ENCODE measurements at places on chromosomes 12 and 14.

- DNase-seq: no peak
Observed at GRCh38 chr12:14356147-14356546, 9.3 kb upstream of the ATF7IP start.

- DNase-seq: no peak
Observed at GRCh38 chr12:115577401-115577800, 700.1 kb downstream of the MED13L start.

DNA sequence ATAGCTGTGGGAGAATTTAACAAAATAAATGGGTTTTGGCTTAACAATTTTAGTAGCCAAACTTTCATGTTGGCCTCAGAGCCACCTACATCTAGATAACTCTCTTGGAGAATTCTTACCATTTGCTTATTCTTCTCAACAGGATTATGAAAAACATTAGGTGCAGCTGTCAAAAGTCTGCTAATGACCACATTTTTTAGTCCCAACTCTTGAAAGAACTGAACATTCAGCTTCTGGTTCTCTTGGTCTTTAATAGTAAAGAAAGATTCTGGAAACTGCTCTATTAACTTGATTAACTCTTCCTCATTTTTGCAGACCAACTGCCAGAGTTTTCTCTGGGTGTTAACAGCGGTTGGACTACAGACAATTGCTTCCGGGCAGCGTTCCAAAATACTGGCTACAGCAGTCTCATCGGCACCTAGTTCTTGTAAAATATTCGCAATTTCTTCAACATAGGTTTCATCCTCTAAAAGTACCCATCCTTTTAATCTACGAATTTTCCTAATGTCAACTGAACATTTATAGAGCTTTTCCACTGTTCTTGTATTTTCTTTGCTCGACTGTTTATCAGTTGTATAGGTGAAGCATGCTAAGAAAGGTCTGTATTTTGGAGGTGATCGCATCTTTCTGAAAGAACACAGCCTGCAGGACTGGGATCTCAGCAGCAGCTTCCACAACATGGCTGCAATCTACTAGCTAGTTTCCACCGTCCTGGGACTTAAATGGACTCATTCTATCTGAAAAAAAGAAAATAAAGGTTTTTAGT lies 8.7 kb downstream of the MTERF2 start:
- DNase-seq: no peak

DNA sequence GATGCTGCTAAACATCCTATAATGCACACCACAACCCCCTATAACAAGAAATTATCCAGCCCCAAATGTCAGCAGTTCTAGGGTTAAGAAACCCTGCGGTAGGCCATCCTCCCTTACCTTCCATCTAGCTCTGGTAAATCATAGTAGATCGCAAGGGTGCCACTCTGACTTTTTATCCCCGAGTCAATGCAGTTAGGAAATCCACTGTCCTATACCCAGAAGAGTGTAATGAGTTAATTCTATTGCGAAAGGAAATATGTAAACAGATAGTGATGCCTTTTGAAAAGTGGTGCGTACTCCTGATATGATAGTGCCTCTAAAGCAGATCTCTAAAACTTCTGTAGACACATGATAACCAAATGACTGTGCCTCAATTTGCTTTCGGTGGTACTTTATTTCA lies 29.8 kb downstream of the SCFD1 start:
- no peak for DNase-seq

- DNase-seq: no peak
Observed at GRCh38 chr12:53928054-53928835, 10.4 kb upstream of the HOXC13 start.

DNA sequence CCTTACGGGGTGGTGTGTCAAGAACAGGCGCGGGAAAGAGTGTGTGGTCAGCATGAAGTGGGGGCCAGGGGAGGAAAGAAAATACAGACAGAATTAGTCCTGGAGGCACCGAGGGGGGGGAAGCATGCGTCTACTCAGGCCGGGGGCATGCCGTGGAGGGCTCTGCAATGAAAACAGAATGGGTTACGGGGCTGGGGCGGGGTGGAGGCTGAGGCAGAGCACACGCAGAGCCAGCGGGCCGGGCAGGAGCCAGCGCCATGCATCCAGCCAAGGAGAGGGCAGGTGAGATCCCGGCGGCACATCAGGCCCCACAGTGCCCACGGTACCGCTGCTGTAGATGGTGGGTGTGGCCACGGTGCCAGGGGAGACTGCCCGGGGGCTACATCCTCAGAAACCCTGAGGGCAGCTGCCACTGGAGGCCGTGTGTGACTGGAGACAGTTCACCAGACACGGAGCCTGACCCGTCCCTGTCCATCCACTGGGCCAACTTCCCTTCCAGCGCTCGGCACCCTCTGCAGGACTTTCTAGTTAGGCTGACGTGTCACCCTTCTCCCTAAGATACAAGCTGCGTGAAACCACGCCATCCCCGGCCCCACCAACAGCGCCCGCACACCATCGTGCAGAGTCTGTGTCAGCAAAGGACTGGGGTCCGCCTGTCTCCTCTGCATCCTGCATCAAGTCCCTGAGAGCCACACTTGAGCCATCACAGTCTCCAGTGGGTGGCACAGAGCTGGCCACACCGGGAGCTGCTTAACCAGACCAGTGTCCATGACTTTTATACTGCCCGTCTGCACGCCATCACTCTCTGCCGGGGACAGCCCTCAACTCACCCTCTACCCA lies 87.4 kb downstream of the PIWIL1 start:
- DNase-seq: no peak

DNA sequence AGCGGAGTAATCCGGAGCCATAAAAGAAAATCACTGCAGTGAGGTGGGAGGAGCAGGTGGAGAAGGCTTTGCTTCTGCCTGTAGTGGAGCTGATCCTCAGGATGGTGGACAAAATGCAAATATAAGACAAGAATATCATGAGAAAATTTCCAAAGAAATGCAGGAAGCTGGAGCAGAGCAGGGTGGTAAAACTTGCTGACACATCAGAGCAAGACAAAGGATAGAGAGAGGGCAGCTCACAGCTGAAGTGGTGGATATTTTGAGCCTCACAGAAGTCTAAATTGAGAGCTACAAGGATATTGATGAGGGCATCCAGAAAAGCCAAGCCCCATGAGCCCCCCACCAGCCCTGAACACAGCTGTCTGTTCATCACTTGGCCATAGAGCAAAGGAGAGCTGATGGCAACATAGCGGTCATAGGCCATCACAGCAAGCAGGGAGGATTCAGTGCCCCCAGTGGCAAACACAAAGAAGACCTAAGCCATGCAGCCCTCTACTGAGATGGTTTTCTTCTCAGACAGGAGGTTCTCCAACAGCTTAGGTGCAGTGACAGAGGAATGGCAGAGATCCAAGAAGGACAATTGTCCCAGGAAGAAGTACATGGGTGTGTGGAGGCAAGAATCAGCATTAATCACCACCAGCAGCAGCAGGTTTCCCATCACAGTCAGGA lies 30.0 kb upstream of the ANP32D start:
- DNase-seq: no peak

DNA sequence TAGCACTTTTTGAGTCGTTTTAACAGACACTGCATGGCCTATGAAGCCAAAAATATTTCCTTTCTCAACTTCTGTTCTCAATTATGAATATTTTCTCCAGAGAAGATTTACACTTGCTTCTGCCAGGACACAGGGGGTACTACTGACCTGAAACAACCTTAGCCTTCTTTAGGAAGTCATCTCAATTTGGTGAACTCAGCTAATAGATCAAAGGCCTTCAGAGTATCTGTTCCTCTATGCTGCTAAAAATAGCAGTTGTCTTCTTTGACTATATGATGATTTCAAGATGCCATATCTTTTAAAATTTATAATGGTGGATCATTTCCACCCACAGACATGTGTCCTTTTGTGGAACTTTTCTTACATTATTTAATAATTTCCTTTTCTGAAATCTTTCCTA lies 14.0 kb upstream of the NDUFA12 start:
- no peak for DNase-seq

GRCh38 chr12:236445-236844 lies 22.5 kb upstream of the SLC6A12 start:
- DNase-seq: no peak

DNA sequence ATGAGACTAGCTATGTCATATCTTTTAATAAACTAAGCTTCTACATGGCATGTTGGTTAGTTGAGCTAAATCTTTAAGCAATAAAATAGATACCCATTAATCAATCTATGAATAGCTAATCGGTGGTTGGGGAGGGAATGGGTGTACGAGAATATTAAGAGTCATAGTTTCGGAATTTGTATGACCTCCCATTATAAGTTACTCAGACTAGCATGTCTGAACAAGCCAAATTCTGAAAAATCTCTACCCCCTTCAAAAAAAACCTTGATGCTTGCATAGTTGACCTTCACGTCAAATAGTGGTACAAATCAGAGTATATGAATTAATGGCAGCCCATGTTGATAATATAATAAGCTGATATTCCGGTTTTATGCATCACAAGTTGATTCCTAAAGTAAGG lies 60.0 kb downstream of the PLEKHG7 start:
- DNase-seq: no peak

GRCh38 chr14:24426150-24426911 lies 3.1 kb downstream of the CBLN3 start:
- no peak for DNase-seq

DNA sequence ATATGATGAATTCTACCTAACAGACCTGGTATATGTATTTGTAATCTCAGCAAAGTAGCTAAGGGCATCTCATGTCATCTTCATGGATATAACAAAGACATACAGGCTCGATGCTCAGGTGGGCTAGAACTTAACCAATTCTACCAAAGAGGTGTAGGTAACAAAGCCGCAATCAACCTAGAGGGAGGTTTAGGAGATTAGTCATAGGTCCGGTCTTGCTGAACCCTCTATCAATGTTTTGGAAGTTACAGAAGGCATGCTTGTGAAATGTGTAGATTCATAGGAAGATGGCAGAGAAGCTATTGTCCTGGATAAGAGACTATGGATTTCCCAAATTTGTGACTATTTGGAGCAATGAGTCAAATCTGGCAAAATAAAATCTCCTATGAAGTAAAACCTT lies 42.6 kb upstream of the SYCP3 start:
- no peak for DNase-seq

DNA sequence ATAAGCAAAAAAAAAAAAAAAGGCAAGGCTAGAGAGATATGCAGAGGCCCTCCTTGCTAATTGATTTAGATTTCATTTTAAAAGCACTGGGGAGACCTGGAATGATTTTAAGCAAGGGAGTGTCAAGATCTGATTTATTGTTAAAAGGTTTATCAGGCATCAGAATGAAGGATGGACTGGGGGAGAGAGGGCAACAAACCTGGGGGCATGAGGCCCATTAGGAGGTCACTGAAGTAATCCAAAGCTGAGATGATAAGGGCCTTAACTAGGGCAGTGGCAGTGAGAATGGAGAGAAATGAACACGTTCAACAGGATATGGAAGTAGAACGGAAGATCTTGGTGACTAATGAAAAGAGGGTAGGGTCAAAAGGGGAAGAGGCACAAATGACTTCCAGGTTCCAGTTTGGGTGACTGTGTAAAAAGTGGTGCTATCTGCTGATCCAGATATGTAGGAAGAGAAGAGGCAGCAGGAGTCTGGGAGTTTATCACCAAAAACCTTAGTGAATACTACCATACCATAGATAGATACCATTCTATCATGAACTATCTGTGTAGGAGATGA lies 24.0 kb downstream of the KITLG start:
- no peak for DNase-seq

GRCh38 chr14:35866595-35867279 lies 40.6 kb downstream of the BRMS1L start:
- no peak for DNase-seq

GRCh38 chr12:26152507-26153102 lies 27.8 kb upstream of the BHLHE41 start:
- no peak for DNase-seq

- DNase-seq: no peak
Observed at GRCh38 chr12:98296462-98297079, 218.8 kb upstream of the TMPO start.

GRCh38 chr12:78959556-78959955 lies 95.0 kb downstream of the SYT1 start:
- DNase-seq: no peak

GRCh38 chr14:57549765-57550420 lies 56.2 kb upstream of the CCDC198 start:
- no peak for DNase-seq

GRCh38 chr14:23405516-23406025 lies 2.5 kb downstream of the MYH6 start:
- DNase-seq: no peak

GRCh38 chr14:68948686-68949600 lies 30.2 kb downstream of the ACTN1 start:
- DNase-seq: no peak

- no peak for DNase-seq
Observed at GRCh38 chr12:41507286-41507685, 319.2 kb downstream of the PDZRN4 start.

GRCh38 chr12:127599436-127599835 lies 667.5 kb upstream of the TMEM132C start:
- no peak for DNase-seq

DNA sequence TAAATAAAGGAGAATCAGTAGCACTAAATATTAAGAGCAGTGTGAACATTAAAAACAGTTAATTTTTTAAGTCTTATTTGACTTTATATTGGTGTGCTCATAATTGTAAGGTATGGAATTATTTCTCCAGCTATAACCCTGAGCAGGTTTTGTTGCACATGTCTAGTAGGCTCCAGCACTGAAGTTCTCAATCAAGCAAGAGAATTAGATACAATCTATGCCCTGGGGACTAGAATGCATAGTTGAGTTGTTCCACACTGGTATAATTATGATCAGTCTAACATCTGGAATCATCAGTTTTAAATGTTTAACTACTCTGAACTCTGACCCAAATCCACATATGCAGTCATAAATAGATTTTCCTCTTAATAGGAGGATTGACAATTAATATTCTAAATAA lies 257.8 kb upstream of the ARHGAP5 start:
- DNase-seq: no peak

DNA sequence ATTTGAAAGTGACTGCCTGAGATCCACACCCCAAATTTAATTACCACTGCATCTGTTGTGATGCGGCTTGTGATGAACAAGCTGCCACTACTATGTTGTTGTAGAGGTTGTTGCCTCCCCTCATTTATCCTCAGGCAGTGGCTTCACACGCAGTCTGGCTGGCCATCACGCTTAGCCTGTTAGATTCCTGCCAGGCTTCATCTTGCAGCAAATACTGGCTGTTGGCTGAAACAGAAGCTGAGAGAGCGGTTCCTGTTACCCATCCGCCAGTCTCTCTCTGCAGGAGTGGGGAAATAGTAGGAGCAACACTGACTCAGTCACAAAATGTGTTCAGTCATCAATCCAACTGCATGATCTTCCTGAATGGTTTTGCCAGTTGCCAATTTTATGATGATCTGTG lies 934.4 kb downstream of the FLRT2 start:
- DNase-seq: no peak

DNA sequence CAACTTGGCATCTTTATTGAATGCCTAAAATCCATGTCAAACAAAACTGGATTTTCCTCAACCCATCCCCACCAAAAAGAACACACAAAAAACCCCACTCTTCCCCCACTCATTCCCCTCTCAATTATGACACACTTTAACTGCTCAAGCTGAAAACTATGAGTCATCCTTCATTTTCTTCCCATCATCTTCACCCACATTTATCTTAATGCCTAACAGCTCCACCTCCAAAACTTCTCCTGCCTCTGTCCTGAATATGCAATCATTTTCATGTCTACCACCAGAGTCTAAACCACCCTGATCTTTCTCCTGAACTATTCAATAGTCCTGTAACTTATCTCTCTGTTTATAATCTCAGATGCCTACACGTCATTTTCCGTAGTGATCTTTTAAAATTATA lies 239.7 kb downstream of the BCAT1 start:
- no peak for DNase-seq

GRCh38 chr12:38374751-38375150 lies 58.2 kb downstream of the ALG10B start:
- DNase-seq: no peak

- DNase-seq: no peak
Observed at GRCh38 chr12:42396473-42397259, 70.7 kb downstream of the PPHLN1 start.

- DNase-seq: no peak
Observed at GRCh38 chr14:51869411-51870100, 9.1 kb downstream of the GNG2 start.
